ENCODE measurements at places on chromosomes 6 and 20. TPM values are rescaled to one million over a fixed set of nuclear protein-coding genes. Genes with fewer than 3 reads are reported as not detected.

DNA sequence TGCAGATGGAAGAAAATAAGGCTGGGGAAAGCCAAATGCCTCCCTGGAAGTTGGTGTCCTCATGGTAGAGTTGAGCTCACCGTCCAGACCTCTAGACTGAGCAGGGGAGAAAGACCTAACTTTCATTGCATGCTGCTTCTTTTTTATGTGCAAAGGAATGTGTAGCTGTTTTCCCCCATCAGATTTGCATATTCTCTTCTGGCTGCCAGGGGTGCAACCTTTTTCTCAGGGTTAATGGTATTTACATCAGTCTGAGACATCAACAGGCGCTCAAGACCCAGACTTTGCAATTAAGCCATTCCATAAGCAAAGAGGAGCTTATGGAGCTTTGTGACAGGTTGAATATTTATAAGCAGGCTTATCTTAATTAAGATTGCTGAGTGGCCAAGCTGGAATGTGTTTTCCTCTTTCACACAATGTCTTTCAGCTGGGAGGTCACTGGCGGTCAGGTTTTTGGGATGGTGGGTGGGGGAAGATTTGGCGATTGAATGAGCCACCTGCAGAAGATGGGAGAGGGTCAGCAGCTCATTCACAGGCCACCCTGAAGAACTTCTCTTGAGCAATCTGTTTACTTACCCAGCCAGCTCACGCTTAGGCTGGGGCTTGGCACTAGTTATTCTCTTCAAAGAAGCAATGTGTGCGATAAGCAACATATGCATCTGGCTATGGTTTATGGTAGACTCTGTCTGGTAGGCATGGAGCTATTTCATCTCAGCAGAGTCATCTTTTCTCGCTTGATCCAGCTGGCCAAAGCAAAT is 88.6 kb downstream of the SCP2D1 start:
- no peak for DNase-seq

DNA sequence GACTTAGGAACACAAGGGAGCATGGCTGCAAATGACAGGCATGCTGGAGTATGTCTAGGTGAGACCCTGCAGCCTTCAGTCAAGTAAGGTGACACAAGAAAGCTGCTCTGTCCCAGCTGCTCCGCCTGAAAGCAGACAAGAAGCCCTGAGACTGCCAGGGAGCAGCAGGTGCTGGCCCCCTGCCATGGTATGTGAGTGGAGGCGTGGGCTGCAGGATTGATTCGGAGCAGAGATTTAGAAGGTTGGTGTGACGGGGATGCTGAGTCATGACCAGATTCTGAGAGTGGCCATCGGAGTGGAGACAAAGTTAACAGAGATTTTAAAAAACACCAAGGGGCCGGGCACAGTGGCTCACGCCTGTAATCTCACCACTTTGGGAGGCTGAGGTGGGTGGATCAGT is 17.8 kb downstream of the LRP11 start:
- DNase-seq = no peak

DNA sequence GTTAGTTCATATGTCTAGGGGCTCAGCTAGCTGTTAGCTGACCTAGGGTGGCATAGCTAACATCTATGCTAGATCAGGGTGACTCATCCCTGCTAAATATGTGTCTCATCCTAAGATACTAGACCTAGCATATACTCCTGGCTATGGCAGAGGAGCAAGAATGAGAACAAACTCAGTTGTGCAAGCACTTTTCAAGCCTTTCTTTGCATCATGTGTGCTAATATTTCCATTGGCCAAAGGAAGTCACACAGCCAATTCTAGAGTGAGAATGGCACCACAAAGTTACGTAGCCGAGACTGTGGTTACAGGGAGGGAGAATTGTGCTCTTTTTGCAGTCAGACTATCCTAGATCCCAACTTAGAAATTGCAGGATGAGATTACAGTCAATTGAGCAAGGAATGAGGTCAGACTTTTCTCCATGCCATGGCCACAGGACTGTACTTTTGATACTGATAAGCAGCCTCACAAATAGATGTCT is 78.7 kb downstream of the PLCB4 start:
- no peak for DNase-seq

- DNase-seq = no peak
Observed at GRCh38 chr6:139316622-139317317, 25.0 kb upstream of the TXLNB start.

Gene BTNL2
- not detected for total RNA-seq

Gene WFDC12
- not detected for total RNA-seq

DNA sequence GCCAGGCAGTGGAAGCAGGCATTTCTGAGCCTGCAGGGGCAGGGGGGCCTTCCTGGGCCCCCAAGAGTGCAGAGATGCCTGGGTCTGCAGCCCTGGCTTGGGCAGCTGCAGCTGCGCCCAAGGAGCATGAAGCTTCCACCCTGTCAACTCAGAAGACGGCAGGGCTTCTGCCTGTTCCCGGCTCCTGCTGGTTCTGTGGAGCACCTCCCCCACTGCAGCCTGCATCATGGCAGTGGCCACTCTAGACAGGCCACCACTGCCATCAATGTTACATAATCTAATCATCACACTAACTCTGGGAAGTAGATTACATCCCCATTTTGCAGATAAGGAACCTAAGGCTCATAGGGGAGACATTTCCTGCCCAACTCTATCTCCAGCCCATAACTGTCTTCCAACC is 21.1 kb upstream of the TOP1 start:
- no peak for DNase-seq

Gene MEP1A
- total RNA-seq = not detected

- DNase-seq = no peak
Observed at GRCh38 chr6:76275746-76276145, 203.3 kb upstream of the IMPG1 start.

Gene GNRH2
- 2.1 TPM for total RNA-seq

- DNase-seq = no peak
Observed at GRCh38 chr6:16199804-16200203, 38.6 kb upstream of the GMPR start.

- no peak for DNase-seq
Observed at GRCh38 chr20:12699374-12700228, 309.2 kb upstream of the SPTLC3 start.

- DNase-seq = no peak
Observed at GRCh38 chr20:13425381-13426135, 204.5 kb downstream of the ISM1 start.

Gene BPIFB2
- not detected for total RNA-seq

GRCh38 chr20:63890201-63890576 is 4.7 kb upstream of the DNAJC5 start:
- no peak for DNase-seq

DNA sequence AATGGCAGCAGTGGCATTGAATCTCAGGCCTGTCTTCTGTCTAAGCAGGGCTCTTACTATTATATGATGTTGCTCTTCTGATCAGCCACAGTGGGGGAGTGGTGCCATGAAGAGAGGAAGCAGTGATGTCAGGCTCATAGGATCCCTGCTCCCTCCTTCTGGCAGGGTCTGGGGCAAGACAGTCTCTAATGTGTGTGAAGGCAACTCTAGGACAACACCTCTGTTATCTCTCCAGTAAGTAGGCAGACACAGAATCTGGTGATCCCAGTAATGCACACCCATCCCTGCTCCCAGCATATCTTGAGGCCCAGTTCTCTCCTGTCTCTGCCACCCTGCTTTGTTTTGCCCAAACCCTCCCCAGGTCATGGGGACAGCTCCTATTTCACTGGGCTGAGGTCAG is 8.8 kb downstream of the C20orf202 start:
- no peak for DNase-seq

DNA sequence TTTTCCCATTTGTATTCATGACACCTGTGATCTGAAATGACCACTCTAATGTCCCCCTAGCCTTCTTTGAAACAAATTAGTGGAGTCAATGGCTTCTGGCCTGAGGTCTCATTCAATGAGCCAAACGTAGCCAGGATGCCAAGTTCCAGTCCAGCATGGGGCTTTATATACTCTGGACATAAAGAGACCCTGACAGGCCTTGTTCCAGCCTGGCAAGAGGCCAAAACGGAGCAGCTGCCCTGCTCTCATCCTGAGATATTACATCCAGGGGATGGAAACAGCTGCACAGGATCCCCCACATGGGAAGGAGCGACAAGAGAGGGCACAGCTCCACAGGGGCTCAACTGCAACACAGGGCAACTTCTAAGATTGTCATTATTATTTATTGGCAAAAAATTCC is 437.8 kb downstream of the CDH26 start:
- DNase-seq = no peak

- DNase-seq = peak; percentile 49
Observed at GRCh38 chr20:63117661-63118302, 98.1 kb downstream of the YTHDF1 start.

DNA sequence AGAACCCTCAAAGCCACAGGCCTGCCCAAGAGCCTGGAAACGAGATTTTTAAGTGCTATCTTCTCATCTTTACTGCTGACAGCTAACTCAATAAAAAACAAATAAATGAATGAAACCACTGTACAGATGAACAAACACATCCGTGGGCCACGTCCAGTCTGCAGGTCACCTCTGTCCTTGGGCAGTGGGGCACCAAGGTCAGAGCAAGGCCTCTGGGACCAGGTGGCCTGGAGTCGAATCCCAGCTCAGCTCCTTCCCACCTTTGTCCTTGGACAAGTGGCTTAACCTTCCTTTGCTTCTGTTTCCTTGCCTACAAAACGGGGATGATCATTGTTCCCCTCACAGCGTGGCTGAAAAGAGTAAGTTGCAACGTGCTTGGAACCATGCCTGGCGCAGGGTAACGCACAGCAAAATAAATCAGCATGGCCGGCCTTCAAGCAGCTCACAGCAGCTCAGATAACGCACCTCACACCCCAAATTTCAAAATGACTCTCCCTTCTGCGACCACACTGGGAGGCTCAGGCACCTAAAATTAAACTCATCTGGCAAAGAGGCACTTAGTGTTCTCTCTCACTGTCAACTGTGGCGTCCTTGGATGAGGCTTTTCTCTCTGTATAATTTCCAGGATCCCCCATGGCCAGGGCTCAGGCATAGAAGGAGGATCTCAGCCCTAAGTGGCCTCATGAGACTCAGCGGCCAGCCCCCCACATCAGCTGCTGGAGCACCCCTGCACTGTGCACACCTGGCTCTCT is 35.7 kb downstream of the RRBP1 start:
- DNase-seq = no peak

GRCh38 chr6:90382760-90383159 is 86.1 kb upstream of the BACH2 start:
- no peak for DNase-seq

Gene MYLK2
- 1.8 TPM for total RNA-seq

DNA sequence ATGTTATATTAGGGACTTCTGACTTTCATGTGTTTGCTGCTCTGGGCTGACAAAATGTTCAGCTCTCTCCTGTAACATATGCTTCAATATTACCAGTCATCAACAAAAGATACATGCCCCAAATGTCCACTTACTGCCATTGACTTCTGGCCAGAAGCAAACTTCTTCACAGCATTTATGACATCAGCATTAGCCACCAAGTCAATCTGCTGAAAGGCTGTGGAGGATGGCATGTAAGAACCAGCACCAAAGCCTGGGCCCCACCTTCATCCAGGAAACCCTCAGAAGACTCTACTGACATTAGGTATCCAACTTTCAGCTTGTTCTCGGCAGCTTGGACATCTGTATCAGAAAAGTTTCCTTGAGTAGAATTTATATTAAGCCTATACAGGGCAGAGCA is 595.5 kb downstream of the COL12A1 start:
- no peak for DNase-seq

DNA sequence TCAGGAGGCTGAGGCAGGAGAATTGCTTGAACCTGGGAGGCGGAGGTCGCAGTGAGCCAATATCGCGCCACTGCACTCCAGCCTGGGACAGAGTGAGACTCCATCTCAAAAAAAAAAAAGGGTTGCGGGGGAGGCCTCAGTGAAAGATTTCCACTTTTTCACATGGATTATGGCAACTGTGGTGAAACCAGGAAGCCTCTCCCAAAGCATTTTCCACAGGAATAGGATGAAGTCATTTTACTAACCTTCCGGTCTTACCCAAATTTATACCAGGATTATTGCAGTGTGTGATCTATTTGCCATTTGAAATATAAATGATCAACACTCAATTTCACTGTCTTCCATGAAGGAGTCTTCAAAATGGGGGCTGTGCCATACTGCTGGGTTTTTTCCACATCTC is 93.6 kb upstream of the FAM8A1 start:
- DNase-seq = no peak

- DNase-seq = no peak
Observed at GRCh38 chr6:131470534-131470933, 102.5 kb upstream of the ARG1 start.

Gene CPNE5
- 4.0 TPM for total RNA-seq

GRCh38 chr6:110619275-110619908 is 143.0 kb upstream of the SLC22A16 start:
- no peak for DNase-seq

Gene SASH1
- total RNA-seq = 0.20 TPM

Gene ENPP1
- 1.0 TPM for total RNA-seq

Gene FABP7
- total RNA-seq = not detected

Gene SUMO4
- 9.0 TPM for total RNA-seq

Gene GGTLC1
- total RNA-seq = not detected

GRCh38 chr6:152575621-152576150 is 61.5 kb downstream of the SYNE1 start:
- DNase-seq = no peak

Gene CTCFL
- not detected for total RNA-seq

Data from natural killer cell treated with Interleukin-12 subunit alpha and Interleukin-12 subunit beta and Interleukin-15 and Interleukin-18, amount 100 ng/mL, for 72 hours (primary cell).